Amniotic stem cell (primary cell): ENCODE measurements at places on chromosomes 2 and 18.

GRCh38 chr2:101064125-101064502 is 62.0 kb downstream of the RPL31 start:
- DNase-seq, result no peak

DNA sequence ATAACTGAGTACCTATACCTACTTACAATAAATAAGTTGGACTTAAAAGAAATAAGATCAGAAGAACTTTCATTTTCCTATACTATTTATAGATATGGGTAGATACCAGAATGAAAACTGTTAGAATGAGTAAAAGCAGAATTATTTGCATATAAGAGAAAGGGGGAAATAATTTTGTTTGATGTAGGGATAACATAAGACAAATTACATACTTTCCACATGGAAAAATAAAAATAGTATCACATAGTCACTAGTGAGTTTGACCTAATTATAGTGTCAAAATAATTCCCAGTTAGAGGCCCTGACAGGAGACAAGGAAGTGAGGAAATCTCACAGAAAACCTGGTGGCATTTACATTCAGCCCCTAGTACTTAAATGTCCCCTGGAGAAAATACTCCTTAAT is 28.6 kb downstream of the KCMF1 start:
- DNase-seq, result no peak

GRCh38 chr2:141384676-141385075 is 746.1 kb downstream of the LRP1B start:
- DNase-seq, result no peak

DNA sequence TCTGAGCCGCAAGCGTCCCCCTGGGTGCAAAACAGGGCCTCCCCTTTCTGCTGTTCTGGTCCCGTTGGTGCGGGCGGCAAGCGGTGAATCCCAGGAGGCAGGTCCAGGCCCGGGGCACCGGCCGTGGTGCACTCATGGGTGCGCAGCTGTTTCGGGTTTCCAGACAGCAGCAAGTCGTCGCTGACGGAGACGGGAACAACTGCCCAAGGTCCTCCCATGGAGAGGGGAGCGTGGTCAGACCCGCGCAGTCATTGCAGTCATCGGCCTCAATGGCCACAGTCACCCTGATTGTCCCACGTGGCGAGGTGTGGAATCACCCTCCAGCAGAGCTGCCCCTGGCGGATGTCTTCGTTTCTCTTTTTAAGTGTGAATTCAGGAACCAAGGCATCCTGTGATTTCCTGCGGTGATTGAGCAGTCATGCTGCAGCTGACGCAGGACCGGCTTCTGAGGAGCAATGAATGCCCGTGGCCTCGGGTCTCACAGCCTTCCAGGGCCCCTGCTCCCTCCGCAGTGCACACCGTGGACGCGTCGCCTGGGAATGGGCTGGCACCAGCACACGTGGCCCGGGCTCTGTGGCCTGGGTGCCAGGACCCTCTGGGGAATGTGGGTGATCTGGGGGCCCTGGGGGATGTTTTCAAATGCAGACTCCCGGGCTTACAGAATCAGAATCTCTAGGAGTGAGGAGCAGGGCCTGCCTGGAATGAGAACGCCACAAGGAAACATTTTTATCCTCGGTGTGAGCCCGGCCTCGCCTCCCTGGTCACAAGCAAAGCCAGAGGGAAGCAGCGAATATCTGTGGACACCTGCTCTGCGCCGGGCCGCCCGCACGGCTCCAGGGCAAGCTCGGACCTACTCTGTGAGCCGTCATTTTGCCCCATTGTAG is 244.2 kb upstream of the SALL3 start:
- DNase-seq, result no peak

DNA sequence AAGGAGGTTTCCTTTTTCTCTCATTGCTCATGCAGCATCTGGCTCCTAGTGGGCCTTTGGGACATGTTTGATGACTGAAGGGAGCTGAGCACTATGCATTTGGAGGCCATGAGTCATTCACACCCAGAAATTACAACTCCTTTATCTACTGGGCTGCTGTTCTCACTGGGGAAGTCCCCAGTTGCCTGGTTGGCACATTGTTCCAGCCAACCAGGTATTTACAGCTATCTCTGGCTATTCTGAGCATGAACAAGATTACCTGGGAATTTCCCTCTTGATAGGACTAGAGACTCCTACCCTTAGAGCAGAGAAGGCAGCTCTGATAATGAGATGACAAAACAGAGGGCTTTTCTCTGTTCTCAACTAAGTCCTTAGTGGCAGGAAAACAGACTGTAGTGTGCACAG is 206.5 kb downstream of the SETBP1 start:
- no peak for DNase-seq

DNA sequence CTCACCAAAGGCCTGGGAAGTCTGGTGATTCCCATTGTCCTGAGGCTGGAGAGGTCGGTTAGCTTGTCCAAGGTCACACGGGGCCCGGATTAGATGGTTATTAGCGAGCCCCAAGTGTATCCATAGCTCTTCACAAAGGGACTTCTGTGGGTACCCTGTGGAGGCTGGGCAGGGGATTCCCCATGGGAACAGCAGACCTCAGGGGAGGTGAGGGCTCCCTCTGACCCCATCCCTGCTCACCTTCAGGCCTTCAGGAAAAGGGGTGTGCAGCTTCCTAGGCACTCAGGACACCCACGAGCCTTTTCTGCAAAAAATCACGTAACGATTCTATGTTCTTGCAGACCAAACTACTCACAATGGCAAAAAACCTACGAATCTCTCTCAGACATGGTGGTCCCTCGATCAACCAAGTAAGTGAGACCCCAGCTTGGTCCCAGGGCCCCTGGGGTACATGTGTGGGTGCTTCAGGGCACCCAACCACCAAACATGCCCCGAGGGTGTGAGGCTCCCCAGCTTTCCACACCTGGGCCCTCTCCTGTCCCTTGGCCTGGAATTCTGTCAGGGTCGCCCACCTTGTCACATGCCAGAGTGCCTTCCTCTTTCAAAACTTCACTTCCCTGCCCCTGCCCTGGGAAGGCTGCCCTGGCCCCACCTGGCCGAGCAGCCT is 40.3 kb downstream of the PDIA6 start:
- DNase-seq, result no peak

- no peak for DNase-seq
Observed at GRCh38 chr2:112162341-112162740, 24.2 kb downstream of the FBLN7 start.

- no peak for DNase-seq
Observed at GRCh38 chr2:175990099-175990498, 12.0 kb downstream of the LNPK start.

GRCh38 chr2:218733171-218734021 is 22.8 kb downstream of the TTLL4 start:
- DNase-seq, result no peak

DNA sequence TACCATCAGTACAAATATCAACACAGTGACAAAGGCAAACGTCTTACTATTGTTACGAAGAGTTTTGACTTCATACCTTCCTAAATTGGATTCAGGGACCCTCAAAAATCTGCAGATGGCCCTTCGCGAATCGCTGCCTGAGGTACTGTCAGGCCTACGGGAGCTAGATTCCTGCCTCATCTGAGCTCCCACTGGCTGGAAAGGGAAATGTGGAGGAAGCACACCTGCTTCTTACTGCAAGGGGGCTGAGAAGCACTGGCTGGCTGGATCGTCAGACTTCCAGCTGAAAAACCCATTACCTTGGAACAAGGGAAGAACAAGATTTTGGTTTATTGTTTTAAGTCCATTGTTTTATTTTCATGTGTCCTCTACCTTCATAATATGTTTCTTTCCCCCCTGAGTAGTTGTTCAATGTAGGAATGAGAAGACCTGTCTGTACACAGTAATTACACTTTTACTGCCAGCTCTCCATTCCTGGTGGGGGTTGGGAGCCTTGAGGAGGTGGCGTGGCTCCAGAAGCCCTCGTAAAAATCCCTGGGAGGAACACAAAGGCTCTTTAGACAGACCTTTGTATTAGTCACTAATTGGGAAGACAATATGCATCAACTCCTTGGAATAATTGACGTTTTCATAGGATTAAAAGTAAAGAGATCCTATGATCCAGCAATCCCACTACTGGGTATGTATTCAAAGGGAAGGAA is 124.1 kb upstream of the NOSTRIN start:
- no peak for DNase-seq

GRCh38 chr2:88707003-88707402 is 15.5 kb downstream of the RPIA start:
- no peak for DNase-seq

DNA sequence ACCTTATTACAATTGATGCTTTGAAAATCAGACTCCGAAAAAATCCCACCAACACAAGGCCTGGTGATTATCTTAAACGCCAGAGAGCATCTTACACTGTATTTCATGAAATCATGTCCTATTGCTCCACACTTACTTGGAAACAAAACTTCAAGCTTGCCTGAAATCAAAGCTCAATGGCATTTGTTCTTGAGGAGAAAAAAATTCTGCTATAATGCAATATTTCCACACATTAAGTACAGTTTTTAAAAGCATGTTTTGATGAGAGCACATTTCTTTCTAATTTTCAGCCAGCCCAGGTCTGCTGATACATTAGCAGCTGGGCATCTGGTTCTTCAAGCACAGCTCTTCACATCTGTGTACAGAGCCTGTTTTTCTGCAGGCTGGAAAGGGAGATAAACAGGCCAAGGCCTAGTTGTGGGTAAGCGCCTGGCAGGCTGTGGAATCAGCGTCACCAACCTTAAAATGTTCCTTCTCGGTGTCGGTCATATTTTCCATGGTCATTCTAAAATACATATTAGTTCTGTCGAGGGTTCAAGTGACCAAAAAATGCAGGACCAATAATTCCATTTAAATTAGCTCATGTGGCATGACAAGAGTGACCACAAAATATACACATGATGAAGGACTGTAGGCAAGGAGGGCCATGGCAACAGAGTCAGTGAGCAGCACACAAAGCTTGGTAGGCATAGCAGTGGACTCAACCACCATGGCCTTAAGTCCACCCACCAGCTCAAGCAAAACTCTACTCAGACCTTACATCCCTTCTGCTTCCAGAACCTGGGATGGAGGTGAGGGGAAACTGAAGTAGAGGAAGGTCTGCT is 20.9 kb downstream of the SLC8A1 start:
- no peak for DNase-seq

DNA sequence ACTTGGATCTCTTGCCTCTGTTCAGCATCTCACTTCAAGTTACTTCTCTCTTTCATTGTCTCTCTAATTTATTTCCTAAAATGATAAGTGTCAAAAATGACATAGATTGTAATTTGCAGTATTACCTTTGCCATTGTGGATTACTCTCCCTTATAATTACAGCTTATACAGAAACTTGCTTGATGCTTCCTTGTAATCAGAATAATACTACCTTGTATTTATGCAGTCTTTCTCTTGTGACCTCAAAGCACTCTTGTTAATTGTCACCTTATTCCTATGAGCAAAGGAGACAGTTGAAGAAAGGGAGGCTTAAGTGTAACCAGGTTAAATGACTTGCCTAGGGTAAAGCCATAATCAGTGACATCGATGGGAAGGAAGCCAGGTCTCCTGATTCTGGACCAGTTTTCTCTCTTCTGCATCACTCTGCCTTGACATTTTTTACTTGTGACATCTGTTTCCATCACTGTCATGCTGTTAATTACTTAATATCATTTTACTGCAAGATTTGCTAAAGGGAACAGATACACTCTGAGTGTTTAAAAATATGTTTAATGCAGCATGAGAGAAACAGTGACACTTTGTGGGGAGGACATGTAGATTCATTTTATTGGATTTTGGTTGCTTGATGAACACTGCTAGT is 388.6 kb downstream of the PARD3B start:
- DNase-seq, result no peak

DNA sequence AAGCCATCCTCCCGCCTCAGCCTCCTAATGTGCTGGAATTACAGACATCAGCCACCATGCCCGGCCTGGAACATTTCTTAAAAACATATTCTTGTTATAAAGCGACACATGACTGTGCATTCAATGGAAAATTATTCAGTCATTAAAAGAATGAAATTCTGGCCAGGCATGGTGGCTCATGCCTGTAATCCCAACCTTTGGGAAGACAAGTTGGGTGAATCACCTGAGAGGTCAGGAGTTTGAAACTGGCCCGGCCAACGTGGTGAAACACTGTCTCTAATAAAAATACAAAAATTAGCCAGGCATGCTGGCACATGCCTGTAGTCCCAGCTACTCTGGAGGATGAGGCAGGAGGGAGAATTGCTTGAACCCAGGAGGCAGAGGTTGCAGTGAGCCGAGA is 21.6 kb upstream of the RPRD1A start:
- no peak for DNase-seq

GRCh38 chr18:48569915-48570264 is 31.1 kb downstream of the CTIF start:
- no peak for DNase-seq

- no peak for DNase-seq
Observed at GRCh38 chr2:220999356-220999755, 572.7 kb downstream of the EPHA4 start.

DNA sequence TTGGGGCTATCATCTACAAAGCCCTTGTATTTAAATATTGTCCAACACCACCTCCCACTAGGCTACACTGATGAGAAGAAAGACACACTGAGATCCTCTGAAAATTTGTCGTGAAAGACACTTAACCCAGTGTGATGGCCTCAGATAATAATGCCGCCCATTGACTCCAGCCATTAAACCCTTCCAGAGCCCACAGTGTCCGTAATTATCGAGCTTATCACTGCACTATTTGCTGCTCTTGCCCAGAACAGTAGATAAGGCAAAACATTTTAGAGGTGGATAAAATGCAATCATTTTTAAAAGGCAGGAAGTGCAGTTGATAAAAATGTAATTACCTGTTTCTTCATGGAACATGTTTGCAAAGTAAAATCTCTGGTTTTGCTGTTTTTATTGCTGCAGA is 121.3 kb upstream of the DDX18 start:
- no peak for DNase-seq

DNA sequence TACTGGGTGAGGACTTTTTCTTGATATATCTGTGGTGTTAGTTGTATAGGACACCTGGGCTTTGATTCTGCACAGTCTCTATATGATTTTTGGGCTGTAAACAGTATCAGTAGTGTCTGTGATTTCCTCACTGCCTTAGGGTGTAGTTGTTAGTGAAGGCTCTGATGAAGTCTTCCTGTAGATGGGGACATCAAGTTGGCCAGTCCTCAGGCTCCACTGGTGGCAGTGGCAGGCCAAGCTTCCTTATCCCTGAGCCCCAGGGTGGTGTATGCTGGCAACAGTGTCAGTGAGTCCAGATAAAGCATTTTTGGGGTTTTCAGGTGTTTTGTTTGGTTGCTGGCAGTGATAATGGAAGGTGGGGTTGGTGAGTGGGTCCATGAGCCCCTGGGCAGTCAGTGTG is 961.4 kb downstream of the DSC3 start:
- no peak for DNase-seq
